AG20443 (cell line): ENCODE measurements at places on chromosomes 16 and 17.

GRCh38 chr17:1583556-1583955, 21.0 kb upstream of the PITPNA start:
- no peak for DNase-seq

- peak; percentile 61 for DNase-seq
Measured at GRCh38 chr17:8019665-8020650, 17.5 kb downstream of the GUCY2D start.

DNA sequence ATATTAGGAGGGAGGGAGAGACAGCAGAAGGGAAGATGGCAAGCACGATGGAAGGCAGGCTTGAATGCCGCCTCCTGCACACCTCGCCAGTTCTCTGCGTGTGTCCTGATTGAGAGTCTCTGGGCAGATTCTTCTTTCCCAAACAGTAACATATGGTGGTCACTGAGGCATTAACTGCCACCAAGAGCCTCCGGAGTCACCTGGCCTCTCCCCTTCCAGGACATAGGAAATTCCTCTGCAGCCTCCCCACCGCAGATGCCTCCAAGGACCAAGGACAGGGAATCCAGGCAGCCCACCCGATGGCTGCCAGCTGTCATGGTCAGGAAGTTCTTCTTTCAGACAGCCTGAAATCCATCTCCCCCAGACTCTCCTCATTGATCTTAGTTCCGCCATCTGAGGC, 149.3 kb downstream of the ENGASE start:
- no peak for DNase-seq

GRCh38 chr16:84513123-84513522, 8.7 kb upstream of the MEAK7 start:
- DNase-seq, result peak; percentile 50

GRCh38 chr17:50100480-50100883, 5.3 kb downstream of the PDK2 start:
- DNase-seq, result no peak

DNA sequence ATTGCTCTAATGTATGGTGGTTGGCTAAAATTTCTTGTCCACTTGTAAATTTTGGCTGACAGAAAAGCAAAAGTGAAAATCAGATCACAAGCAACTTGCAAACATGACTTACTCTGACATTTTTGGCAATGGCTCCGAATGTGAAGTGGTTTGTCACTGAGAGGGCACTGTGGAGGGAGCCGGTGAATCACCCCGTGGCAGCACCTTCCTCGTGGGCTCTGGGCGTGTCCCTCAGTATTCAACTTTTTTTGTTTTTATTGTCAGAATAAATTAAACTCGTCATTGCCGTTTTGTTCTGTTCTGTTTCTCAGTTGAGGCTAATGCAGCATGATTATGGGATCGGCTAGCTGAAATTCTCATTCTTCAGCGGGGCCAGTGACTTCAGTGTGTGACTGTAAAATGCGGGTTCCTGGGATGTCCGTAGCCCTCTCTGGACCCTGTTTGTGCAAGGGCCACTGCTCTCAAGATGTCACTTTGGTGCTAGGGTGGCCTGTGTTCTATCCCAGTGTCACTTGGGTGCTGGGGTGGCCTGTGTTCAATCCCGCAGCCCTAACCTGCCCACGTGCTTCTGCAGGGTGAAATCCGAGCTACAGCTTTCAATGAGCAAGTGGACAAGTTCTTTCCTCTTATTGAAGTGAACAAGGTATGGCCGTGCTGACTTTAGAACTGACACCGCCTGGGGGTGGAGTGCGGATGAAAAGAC, 48.8 kb downstream of the RPA1 start:
- peak; percentile 37 for DNase-seq

- no peak for DNase-seq
Measured at GRCh38 chr16:19377864-19378263, 39.8 kb upstream of the TMC5 start.

DNA sequence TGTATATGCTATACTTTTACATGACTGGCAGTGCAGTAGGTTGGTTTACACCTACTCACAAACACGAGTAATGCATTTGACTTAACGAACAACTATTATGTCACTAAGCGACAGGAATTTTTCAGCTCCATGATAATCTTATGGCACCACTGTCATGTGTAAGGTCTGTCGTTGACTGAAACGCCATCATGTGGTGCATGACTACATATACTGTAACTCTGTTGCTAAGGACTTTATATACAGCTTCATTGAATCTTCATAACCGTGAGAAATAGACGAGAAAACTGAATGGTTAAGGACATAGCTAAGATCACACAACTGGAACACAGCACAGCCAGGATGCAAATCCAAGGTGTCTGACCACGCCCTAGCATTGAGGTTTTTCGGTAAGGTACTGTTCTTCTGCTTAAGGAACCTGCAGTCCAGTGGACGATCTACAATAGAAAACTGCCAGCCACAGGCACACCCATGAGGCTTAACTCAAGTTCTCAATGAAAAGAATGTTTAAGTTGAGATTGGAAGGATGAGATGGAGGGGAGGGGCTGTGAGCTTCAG, 3.3 kb downstream of the CFAP20 start:
- no peak for DNase-seq

DNA sequence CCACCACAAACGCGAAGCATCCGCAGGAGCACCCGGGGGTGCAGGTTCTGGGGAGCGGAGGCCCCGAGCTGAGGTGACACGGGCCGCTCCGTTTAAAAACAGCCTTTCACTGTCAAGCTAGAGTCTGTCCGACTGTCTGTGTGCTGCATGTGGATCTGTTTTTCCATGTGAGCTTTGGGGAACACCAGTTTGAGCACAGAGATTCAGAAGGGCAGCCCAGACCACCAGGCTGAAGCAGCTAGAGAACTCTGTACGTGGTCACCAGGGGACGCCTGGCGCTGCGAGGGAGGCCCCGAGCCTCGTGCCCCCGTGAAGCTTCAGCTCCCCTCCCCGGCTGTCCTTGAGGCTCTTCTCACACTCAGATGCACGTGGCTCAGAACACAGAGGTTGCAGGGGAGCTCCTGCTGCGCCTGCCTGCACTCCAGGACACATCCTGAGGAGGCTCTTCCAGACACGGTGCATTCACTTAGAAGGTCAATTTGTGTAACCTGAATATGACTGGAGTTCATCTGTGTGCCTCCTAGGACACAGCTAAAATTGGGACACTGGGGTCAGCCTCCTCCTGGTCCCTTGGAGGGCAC, 15.7 kb upstream of the FOXK2 start:
- DNase-seq, result no peak

GRCh38 chr17:49260011-49260816, 29.6 kb upstream of the PHOSPHO1 start:
- peak; percentile 89 for DNase-seq

DNA sequence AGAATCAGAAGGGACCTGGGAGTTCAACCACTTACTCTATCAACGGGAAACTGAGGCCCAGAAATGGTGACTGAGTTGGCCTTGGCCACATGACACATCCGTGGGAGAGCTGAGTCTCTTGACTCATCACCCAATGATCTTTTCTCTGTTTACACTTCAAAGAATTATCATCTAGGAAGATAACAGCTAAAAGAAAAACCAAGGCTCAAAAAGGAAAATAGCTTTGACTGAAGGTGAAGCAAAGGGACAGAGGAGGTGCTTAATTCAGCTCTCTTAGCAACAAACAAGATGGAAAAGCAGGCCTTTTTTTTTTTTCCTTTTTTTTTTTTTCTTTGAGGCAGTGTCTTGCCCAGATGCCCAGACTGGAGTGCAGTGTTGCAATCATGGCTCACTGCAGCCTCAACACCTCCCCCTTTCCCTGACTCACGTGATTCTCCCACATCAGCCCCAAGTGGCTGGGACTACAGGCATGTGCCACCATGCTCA, 16.7 kb downstream of the ERCC4 start:
- peak; percentile 66 for DNase-seq

- DNase-seq, result no peak
Measured at GRCh38 chr16:25060920-25061319, 45.8 kb upstream of the ARHGAP17 start.

DNA sequence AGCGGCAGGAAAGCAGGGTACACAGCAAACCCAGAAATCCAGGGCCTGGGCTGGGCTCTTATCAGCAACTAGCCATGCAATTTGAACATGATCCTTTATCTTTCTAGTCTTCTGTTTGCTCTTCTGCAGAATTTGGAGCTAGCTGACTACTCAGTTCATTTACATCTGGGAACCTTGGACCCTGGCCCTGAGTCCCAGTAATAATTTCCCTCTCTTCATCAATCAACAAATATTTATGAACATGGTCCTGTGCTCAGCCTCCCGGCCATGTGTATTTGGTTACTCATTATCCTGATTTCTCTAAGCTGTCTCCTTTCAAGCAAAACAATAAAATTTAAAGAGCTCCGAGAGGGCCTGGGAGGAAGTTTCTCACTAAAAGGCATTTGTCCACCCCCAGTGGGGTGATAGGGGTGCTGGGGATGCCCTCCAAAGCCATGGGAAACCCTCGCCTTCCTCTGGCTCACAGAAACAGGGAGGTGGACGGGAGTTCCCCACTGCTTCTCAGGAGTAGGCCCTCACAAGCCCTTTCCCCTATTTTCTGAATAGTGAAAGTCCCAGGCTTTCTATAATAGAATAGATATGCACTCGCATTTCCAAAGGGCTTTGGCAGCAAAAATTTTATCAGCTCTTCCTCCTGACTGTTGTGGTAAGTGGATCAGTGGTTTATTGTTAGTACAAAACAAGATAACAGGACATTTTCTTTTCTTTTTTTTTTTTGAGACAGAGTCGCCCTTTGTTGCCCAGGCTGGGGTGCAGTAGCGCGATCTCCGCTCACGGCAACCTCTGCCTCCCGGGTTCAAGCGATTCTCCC, 6.9 kb upstream of the WDR59 start:
- DNase-seq, result no peak

- peak; percentile 64 for DNase-seq
Measured at GRCh38 chr16:75225092-75225491, 6.3 kb downstream of the CTRB1 start.

DNA sequence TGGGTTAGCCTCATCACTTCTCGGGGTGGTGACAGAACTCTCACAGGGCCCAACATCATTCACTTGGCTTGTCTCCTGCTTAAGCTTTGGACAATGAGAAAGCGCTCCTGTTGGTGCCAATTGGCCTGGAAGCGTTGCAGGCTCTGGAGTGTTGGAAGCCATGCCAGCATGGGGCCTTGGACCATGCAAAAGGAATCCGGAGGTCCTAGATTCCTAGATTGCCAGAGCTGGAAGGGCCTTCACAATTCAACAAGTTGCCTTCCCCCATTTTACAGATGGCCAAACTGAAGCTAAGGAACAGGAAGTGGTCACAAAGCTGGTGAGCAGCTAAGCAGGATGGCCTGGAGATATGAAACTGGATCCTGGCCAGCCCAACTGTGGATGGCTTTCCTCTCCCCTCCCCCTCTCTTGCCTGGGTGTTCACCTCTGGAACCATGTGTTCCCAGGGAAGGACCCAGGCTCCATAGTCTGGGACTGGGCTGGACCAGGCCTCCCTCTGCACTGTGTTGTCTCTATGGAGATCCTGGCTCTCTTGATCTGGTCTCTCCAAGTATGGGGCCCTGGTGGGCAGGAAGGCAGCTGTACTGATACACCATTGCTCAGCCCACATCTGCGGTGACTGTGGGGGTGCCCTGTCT, 6.0 kb upstream of the IGFBP4 start:
- no peak for DNase-seq

DNA sequence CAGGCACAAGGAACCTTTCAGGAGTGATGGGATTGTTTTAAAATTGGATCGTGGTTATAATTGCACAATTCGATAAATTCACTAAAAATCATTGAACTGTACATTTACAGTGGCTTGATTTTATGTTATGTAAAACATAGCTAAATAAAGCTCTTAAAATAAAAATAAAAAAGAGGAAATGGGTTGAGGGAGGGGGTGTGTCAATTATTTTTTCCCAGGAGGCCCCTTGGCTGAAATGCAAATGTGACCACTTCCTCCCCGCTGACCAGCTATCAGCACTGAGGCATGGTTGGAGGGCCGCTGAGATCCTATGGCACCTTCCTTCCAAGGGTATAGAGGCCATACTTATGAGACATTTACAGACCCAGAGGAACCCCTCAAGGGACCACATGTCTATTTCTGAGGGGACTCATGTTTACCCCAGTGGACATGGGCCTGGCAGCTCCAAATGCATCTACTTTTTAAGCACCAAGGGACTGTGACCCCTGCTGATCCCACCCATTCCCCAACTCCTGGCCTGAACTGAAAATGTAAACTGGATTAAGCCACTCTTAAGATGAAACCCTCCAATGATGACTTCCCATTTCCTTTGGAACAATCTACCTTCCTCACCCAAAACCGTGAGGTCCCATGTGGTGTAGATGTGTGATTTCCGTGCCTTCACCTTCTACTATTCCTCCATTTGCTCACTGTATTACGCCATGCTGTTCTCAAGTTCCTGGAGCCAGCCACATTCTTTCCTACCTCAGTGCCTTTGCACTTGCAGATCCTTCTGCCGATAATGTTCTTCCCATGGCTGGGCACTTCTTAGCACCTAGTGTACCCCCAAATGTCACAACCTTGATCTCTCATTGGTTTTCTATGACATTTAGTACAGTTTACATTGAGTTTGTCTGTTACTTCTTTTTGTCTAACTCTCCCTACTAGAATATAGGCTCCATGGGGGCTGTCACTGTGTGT, 2.8 kb upstream of the IL21R start:
- DNase-seq, result no peak

DNA sequence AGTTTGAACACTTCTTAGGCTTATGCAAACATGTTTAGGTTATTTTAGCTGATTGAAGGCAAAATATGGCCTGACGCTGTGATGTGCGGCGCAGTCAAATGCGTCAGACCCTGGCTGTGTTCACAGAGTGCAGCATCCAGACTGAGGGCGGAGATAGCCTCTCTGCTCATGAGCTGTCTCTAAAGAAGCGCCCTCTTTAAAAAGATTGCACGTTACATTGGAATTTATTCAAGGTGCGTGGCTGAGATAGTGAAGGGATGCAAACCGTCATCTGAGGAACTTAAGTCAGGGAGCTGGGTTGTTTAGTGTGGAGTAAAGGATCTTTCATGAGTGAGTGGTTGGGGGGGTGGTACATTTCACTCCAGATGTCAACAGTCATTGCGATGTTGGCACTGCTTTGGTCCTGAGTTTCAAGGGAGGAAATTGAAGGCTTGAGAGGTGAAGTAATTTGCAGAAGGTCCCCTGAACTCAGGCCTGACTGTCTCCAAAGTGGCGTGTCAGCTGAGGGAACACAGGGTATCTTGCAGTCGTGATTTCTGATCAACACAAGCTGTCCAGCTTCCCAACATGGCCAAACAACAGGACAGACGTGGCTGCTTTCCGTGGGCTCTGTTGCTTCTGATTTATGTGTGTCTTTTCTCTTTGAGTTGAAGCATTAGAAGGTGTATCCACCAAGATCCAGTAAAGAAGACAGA, 33.4 kb downstream of the RPTOR start:
- no peak for DNase-seq

DNA sequence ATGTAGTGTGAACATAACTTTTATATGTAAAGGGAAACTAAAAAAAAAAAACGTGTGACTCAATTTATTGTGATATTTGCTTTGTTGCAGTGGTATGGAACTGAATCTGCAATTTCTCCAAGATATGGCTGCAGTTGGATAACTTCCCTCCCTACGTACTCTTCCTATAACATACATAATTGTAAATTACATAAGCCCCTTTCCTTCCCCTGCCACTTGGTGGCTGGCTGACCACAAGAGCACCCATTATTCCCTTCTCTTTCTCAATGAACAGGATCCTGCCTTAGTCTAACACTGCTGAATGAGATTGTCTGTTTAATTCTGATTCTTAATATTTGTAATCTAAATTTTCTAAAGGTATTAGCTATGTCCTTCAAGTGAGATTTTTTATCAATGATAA, 27.8 kb downstream of the CCL4 start:
- no peak for DNase-seq

GRCh38 chr16:89915303-89916232, 3.1 kb upstream of the MC1R start:
- no peak for DNase-seq
